ENCODE measurements at places on chromosomes 1 and 21. TPM values are rescaled to one million over a fixed set of nuclear protein-coding genes. Genes with fewer than 3 reads are reported as not detected.

The RNU1-4 gene
- under 0.01 TPM for total RNA-seq

The EYA3 gene
- 33.5 TPM for total RNA-seq

The SNAPIN gene
- 50.1 TPM for total RNA-seq

The TLCD4 gene
- total RNA-seq, result 3.2 TPM

The SPATA46 gene
- total RNA-seq, result not detected

The FLG gene
- not detected for total RNA-seq

The PTPN7 gene
- total RNA-seq, result not detected

The PRAMEF13 gene
- total RNA-seq, result not detected

The SPATA1 gene
- total RNA-seq, result 3.3 TPM
